ENCODE measurements at places on chromosomes 2 and 18.

DNA sequence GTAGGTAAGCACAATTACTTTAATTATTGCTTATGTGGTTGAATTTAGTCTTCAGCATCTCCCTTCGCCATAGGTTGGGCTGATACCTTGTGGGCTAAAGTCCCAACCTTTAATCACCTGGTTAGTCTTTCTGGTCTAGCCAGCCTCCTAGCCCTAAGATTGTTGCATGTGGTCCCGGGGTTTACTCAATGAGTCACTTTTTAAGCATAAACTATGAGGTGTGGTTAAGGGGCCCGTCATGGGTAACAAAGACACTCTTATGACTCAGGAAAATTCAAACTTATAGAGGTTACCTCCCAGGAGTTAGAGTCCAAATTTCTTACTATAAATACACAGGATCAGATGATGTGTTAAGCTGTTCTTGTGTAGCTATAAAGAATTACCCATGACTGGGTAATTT is 841.6 kb downstream of the TRIB2 start:
- DNase-seq, result no peak

GRCh38 chr2:8264981-8265380 is 416.9 kb upstream of the ID2 start:
- no peak for DNase-seq

GRCh38 chr2:146847846-146848245 is 997.0 kb upstream of the ACVR2A start:
- no peak for DNase-seq

DNA sequence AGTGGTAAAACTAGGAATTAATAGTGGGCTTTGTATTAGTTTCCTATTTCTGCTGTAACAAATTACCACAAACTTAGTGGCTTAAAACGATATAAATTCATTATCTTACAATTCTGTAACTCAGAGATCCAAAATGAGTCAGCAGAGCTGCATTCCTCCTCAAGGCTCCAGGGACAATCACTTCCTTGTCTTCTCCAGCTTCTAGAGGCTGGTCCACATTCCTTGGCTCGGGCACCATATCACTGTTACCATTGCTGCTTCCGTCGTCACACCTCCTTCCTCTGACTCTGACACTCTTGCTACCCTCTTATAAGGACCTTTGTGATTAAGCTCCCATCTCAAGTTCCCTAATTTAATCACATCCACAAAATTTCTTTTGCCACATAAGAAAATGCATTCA is 567.8 kb upstream of the KLHL29 start:
- no peak for DNase-seq

- no peak for DNase-seq
These were observed 37.5 kb upstream of the COL5A2 start for GRCh38 chr2:189217051-189217450.

- no peak for DNase-seq
These were observed 15.6 kb upstream of the PSD4 start for GRCh38 chr2:113157897-113158753.

- DNase-seq, result no peak
These were observed 41.7 kb upstream of the LDLRAD4 start for GRCh38 chr18:13176847-13177246.

DNA sequence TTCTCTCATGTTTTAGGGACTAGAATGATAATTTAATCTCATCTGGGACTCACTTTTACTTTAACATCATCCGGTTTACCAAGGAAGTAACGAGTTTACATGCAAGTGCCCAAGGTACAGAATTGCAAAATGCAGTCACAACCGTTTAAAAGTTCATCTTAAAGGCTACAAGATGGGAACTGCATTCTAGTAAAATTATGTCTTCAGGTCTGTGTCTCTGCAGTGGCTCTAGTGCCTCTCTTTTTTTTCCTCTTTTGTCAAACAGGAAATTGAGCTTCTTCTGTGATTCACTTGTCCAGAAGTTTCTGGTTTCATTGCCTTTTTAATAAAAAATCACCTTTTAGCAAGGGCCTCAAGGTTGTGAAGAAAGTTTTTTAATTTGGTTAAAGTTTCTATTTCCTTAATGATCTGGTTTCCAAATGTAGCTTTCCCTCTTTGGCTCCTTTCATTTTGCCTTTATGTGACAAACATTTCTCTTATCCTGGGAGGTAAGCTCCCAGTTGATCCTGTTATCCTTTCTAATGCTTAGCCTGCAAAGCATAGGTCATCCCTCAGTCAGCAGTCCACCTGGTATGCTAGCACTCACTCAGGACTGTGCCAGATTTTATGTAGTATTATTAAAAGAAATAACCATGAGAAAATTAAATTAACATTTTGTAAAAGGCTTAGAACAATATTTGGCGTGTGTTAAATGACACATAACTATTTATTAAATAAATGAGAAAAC is 2.4 kb downstream of the GLS start:
- no peak for DNase-seq

DNA sequence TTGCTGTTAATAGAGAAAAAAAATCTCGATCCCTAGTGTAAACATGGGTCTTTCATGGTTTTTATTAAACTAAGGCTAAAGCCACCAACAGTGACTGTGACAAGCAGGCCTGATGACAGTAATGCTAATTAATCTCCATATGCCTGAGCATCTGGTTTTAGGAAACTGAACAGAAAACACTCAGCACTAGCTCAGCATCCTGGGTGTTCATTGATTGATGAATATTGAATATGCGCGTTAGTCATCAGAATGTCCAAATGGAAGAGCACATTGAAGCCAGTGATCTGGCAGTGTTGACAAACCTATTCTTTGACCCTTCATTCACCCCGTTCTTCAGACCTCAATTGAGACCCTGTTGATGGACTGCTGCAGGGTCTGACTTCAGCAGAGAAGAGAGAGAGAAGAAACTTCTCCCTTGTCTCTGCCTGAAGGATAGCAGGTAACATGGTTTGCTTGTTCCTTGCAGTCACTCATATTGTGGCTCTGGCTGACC is 283.8 kb downstream of the RDH14 start:
- DNase-seq, result no peak

DNA sequence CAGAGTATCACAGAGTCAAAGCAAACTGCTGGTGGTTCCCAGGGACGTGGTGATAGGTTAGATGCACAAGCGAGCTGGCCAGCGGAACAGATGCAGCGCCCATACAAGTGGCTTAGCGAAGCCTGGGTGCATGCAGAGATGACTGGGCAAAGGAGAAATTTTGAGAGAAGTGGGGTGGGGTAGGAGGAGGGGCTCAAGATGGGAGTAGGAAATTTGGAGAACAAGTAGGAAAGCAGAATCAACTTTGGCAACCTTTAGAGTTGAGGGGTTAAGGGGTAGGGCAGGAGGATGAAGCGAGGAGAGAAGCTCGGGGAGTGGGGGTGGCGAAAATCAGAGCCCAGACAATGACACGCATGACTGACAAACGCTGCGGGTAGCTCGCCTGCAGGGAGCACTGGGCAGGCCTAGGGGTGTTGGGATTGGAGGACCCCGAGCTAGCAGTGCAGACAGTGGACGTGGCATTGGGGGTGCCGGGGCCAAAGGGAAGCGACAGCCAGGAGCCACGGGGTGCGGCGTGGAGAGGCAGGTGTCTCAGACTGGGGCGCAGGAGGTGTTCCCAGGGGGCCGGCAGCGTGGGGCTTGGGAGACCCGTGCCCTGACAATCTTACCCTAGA is 431 bp downstream of the FAM98A start:
- peak; percentile 24 for DNase-seq

Data from CD8-positive, alpha-beta T cell (primary cell).